Urinary bladder (tissue), 4 donors: ENCODE measurements at places on chromosomes 7 and 10.

- DNase-seq, result no peak
These were observed 145.0 kb upstream of the CHST15 start for GRCh38 chr10:124238367-124238766.

GRCh38 chr7:20932785-20933527, 146.3 kb upstream of the SP8 start:
- no peak for DNase-seq

GRCh38 chr7:137241655-137242360, 101.7 kb downstream of the PTN start:
- no peak for DNase-seq

- DNase-seq, result no peak
These were observed 10.9 kb downstream of the TMEM72 start for GRCh38 chr10:44922021-44922420.

DNA sequence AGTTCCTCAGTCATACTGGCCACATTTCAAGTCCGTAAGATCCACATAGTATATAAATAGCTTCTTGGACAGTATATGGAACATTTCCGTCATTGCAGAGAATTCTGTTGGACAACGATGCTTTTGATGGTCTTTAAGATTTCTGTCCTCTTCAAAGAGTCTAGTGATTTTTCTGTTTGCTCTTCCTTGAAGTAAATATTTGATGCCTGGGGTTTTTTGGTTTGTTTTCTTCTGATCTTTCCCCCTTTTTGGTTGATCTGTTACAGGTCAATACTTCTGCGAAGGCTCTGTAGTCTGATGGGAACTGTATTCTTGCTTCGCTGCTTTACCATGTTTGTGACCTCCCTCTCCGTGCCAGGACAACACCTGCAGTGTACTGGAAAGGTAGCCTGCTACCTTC, 42.3 kb upstream of the VDAC2 start:
- DNase-seq, result no peak

GRCh38 chr7:121936951-121937623, 64.1 kb downstream of the PTPRZ1 start:
- DNase-seq, result no peak

- no peak for DNase-seq
These were observed 12.0 kb downstream of the INTS1 start for GRCh38 chr7:1492221-1492620.

GRCh38 chr10:16611037-16611436, 89.4 kb upstream of the C1QL3 start:
- DNase-seq, result no peak

DNA sequence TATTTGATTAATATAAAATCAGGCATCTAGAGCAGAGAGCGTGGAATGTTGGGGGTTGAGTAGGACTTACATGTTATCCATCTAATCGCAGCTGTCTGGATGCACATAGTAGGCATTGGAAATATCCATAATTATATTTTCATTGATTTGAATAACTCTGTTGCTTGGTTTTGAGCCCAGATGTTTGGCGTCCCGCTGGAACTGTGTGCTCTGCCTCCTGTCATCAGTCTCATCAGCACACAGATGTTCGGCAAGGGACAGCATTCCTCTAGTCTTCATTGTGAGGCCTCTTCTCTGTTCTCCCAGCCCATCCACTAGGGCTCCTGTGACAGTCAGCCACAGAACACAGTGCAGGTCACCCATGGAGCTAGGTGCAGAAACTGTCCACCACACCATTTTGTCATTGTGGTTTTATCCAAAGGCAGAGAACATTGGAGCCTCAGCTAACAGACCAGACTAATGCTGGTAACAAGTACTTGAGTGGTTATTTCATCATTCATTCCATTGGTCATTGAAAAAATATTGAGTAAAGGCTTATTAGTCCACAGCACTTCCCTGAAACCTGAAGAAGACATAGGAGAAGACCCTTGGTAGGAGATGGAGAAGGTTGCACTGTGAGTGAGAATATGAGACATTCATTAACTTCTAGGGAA, 927.4 kb downstream of the LRMDA start:
- DNase-seq, result no peak

DNA sequence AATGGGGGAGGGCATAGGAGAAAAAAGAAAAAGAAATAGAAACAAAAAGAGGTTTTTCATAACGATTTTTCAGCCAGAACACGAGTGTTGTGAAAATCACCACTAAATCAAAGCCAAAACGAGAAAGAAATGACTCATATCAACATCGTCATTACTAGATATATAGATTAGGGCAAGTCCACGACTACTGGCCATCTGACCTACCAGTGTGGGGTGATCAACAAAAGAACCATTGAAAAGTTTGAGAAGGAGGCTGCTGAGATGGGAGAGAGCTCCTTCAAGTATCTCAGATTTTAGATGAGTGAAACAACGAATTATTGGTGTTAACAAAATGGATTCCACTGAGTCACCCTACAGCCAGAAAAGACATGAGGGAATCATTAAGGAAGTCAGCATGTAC, 33.5 kb upstream of the ABCB5 start:
- no peak for DNase-seq

DNA sequence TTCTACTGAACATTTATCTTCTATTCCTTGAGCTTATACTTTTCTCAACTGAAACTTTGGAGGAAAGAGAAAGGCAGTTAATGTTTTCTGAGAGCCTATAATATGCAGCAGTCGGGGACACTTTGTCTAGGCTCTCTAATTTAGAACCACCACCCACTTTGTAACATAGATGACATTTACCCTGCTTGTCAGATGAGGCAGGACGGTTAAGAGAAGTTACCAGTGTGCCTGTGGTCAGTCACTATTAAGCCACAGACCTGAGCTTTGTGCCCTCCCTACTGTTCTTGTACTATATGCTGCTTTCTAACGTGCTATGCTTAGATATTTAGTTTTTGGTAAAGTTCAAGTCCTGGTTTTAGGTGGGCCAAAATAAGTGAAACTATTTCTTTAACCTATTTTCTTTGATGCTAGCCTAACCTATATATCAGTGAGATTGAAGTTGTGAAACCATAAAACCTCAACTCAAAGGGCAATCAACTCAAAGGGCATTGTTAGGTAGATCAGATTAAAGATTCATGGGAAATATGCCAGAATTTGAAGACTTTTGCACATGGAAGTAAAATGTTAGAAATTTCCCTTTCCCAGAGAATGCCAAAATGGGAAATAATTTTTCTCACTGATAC, 156.5 kb upstream of the AGR3 start:
- no peak for DNase-seq

DNA sequence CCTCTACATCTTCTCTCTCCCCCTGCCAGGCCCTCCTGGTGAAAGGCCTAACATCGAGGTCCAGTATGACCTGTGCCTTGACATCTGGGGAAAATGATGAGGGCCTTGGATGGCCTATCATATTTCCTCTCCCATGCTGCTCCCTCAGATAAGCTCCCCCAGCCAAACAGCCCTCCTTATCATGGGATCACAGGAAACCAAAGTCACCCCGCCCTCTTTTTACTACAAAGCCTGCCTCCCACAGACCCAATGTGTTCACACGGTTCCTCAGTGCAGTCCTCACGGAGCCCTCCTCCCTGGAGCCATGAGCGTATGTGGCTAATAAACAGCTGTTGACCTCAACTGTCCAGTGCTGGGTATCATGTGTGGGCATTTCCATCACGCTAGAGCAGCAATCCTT, 32.0 kb downstream of the C10orf90 start:
- no peak for DNase-seq

GRCh38 chr7:49403844-49404243, 369.6 kb upstream of the VWC2 start:
- no peak for DNase-seq

DNA sequence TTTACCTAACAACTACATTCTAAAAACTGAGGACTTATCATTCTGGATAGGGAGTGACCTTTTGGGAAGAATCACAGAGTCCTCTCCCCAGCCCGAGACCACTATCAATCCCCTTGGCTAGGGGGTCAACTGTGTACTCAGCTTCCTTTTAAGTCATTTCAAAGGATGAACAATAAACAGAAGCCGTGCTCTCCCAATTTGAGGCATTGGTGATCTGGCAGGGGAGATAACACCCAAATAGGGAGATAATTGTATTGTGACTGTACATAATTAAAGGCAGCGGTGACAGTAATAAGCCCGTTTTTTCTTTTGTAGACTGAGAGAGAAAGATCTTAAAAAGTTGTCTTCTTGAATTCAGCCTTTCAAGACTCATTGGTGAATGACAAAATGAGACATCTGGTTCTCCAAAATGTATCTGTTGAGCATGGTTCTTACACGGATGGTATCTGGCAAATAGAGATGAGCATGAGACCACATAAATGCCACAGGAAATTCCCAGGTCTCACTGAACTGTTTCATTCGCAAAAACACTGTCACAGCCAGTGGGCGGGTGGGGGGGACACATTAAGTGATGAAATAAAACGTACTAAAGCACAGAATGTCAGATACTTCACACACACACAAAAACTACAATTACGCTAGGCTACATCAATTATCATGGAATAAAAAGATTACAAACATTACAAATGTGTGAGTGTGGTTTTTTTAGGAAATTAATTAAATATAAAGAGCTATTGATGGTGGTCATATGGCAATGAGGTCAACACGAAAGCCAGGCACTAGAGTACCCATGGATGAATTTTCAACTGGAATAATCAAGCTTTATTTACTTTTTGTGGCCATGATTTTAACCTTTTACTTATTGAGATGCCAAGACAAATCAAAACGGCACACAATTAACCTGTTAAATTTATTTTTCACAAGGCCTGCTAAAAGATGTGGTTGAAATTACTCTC, 108.4 kb downstream of the HIPK2 start:
- no peak for DNase-seq

DNA sequence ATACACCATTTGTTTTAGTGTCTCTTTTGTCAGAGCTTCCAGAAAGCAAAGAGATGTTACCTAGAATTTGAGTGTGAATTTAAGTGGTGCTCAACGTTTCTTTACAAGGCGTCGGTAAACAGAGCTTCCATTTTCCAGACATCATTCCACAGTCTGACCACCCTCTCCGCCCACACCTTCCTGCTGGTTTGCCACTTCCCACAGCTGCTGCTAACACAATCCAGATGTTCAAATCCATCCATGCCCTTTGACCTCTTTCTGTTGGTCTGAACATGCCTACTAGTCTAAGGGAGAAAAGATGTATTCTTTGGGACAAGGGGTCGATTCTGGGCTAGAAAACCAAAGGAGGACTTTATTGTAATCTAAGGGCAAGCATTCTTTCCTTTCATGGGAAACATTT, 86.1 kb downstream of the FAM107B start:
- DNase-seq, result no peak

- DNase-seq, result no peak
These were observed 70.4 kb downstream of the RALA start for GRCh38 chr7:39693812-39694211.

DNA sequence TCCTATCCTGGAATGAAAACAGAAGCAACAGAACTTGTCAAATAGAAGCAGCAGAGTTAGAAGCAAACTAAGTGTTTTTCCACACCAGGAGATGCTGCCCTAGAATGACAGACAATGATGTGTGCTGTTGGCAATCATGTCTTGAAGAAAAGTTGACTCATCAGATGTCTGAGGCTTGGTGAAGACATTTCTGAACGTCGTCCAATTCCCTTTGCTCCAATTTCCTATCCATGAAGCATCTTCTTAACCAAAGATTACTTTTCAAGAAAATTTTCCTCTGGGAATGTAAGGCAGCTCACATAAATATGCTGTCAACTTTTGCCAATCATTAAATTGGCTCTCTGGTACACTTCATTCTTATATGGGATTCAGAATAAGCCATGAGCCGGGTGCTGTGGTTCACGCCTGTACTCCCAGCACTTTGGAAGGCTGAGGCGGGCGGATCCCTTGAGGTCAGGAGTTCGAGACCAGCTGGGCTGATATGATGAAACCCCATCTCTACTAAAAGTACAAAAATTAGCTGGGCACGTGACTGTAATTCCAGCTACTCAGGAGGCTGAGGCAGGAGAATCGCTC, 34.6 kb downstream of the MALSU1 start:
- DNase-seq, result no peak

GRCh38 chr7:152862856-152863255, 103.3 kb downstream of the ACTR3B start:
- no peak for DNase-seq

- DNase-seq, result no peak
These were observed 37.5 kb downstream of the TNS3 start for GRCh38 chr7:47544416-47544815.

DNA sequence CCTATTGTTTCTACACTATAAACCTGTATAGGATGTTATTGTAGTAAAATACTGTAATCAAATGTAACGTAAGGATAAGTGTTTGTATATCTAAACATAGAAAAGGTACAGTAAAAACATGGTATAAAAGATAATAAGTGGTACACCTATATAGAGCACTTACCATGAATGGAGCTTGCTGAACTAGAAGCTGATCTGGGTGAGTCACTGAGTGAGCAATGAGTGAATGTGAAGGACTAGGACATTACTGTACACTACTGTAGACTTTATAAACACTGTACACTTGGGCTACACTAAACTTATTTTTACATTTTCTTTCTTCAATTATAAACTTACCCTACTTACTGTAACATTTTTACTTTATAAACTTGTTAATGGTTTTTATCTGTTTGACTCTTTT, 732.9 kb upstream of the LRRN3 start:
- no peak for DNase-seq

GRCh38 chr10:49526619-49527018, 12.3 kb downstream of the ERCC6 start:
- no peak for DNase-seq

DNA sequence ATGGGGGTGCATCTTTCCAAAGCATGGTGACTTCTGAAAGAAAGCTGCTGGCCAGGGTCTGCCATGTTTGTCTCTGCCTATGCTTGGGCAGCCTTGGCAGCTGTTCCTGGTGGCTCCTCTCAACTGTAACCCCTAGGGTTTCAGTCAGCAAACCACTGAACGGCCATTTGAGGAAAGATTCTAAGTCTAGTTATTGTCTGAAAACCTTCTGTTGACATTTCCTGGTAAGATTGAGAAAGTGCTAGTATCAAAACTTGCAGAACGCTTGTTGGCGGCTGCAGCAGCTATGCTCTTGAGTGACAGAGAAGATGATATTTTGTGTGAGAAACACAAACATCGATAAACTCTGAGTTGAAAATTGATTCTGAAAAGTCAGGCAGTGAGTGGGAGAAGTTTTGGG, 523.1 kb downstream of the LRMDA start:
- no peak for DNase-seq

- no peak for DNase-seq
These were observed 864.8 kb upstream of the AUTS2 start for GRCh38 chr7:68733219-68734153.

GRCh38 chr10:92538231-92538958, 35.5 kb downstream of the IDE start:
- no peak for DNase-seq

GRCh38 chr7:123655614-123656013, at the start of gene LMOD2:
Gene LMOD2 (plus strand): TSS chr7:123655866. CDS start chr7:123655964, 98 bp downstream.
- DNase-seq, result no peak

DNA sequence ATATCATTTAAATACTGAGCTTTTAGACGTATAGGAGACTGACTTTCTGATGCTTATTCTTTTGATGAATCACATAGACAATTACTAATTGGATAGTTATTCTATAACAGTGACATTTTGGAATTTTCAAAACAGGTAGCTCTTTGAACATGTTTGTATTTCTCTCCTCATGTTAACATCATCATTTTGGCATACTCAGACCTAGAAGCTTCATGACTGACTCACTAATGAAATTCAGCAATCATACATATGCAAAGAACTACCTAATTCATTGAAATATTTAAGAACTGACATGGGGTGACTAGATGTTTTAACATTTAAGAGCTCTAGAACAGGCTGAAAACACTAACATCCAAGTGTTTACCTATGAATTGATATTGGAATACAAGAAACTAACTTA, 192.3 kb downstream of the VTI1A start:
- DNase-seq, result no peak
